Activated naive CD8-positive, alpha-beta T cell treated with anti-CD3 and anti-CD28 coated beads for 36 hours (primary cell): ENCODE measurements at places on chromosomes 11 and 22. TPM values are rescaled to one million over a fixed set of nuclear protein-coding genes. Genes with fewer than 3 reads are reported as not detected.

KRTAP5-1 gene
- not detected for total RNA-seq

MFNG gene
- total RNA-seq: 193 TPM

- DNase-seq: peak; percentile 36
- H3K36me3 ChIP-seq: no peaks in the 10 kb centered on the region
Observed at GRCh38 chr22:20237480-20238440, 30.4 kb downstream of the RTN4R start.

DNA sequence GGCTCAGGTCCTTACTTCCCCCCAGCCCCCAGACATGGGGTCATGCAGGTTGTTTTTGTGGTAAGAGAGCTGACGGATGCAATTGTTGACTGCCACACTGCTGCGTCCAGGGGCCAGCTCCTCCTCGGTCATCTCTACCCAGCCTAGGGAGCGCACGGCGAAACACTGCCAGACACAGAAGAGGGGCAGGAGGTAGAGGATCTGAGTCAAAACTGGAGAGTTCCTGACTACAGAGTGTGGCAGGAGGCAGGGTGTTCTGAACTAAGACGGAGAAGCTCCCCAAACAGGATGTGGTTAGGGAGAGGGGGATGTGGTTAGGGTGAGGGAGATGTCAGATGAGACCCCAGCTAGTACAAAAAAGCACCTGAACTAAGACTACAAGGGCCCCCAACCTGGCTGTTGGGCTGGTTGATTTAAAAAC is 12.3 kb downstream of the SMPD1 start:
- peak overlapping the region; percentile 76 for H3K4me3 ChIP-seq
- DNase-seq: peak; percentile 81
- peaks cover 76% of the 10 kb centered on the region for H3K4me1 ChIP-seq

DNA sequence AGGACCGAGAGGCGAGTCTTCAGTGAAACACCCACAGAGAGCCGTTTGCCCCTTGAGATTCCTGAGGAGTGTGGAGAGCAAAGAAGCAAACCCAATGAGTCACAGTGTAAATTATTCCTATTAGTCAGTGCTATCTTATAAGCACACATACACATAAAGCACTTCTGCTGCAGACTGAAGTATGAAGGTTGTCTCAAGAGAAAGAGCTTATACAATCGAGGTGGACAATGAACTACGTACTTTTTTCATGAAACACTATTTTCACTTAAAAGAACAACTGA is 37.3 kb downstream of the GALNT18 start:
- no peaks in the 10 kb centered on the region for H3K4me1 ChIP-seq
- no peak overlapping the region for H3K27ac ChIP-seq
- DNase-seq: no peak
- H3K27me3 ChIP-seq: no peaks in the 10 kb centered on the region
- H3K4me3 ChIP-seq: no peak overlapping the region

GRCh38 chr11:3130269-3131071 is 34.6 kb downstream of the OSBPL5 start:
- H3K4me3 ChIP-seq: no peak overlapping the region
- no peaks in the 10 kb centered on the region for H3K27me3 ChIP-seq
- H3K4me1 ChIP-seq: peaks cover 4% of the 10 kb centered on the region
- DNase-seq: no peak

DNA sequence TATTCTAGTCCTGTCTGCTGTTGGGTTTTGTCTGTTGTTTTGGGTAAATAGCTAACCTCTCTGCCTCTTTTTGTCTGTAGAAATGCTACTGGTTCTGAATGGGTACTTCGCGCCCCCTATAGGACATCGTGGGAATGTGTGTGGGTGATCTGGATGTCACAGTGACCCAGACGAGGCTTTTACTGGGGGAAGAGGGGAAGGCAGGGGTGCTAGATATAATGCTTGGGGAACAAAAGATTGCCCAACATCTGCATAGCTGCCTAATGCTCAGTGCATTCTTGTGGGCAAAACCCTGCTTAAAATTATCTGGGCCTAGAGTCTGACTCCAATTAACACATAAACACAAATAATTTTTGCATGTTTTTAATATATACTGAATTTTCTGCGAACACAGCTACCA is 57.7 kb downstream of the BMAL1 start:
- DNase-seq: peak; percentile 59
- H3K27ac ChIP-seq: no peak overlapping the region
- H3K4me3 ChIP-seq: no peak overlapping the region
- H3K36me3 ChIP-seq: no peaks in the 10 kb centered on the region
- H3K4me1 ChIP-seq: peaks cover 70% of the 10 kb centered on the region
- no peaks in the 10 kb centered on the region for H3K27me3 ChIP-seq

- H3K27ac ChIP-seq: no peak overlapping the region
- H3K36me3 ChIP-seq: no peaks in the 10 kb centered on the region
- DNase-seq: no peak
- H3K4me3 ChIP-seq: no peak overlapping the region
- no peaks in the 10 kb centered on the region for H3K4me1 ChIP-seq
Observed at GRCh38 chr11:99920956-99921355, 766.1 kb upstream of the ARHGAP42 start.
